ENCODE measurements at places on chromosomes 5 and 9. TPM values are rescaled to one million over a fixed set of nuclear protein-coding genes. Genes with fewer than 3 reads are reported as not detected.
A peak's percentile ranks its signal among the peaks of the same experiment; 100 is the strongest.

GRCh38 chr9:121596515-121596914 is 54.9 kb upstream of the DAB2IP start:
- no peaks in the 10 kb centered on the region for H3K36me3 ChIP-seq
- H3K27ac ChIP-seq, result no peak overlapping the region
- DNase-seq, result no peak
- H3K4me1 ChIP-seq, result peaks cover 34% of the 10 kb centered on the region
- H3K27me3 ChIP-seq, result no peaks in the 10 kb centered on the region
- no peak overlapping the region for H3K4me3 ChIP-seq

DAB2 gene
- 25.3 TPM for total RNA-seq

ZNF608 gene
- 10.3 TPM for total RNA-seq

- H3K27ac ChIP-seq, result peak overlapping the region; percentile 48
- no peaks in the 10 kb centered on the region for H3K27me3 ChIP-seq
- H3K4me3 ChIP-seq, result no peak overlapping the region
- DNase-seq, result no peak
- peaks cover 67% of the 10 kb centered on the region for H3K36me3 ChIP-seq
Observed at GRCh38 chr9:34086864-34087263, 38.2 kb upstream of the UBAP2 start.

DNA sequence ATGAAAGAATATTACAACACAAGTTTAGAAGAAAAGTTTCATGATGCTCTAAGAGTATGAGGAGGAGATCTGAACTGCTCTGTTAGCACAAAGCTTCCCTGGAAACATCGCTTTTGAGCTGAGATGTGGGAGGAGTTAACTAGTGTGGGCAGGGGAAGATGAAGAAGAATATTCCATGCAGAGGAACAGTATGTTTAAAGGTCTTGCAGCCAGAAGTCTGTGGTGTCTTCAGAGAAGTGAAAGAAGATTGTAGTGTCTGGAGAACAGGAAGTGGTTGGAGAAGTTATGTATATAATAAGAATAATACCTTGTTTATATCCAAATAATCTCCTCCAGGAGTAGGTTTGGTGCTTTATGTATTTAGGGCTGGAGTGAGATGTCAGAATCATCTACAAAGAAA is 406.7 kb downstream of the MAN2A1 start:
- no peaks in the 10 kb centered on the region for H3K36me3 ChIP-seq
- H3K27ac ChIP-seq, result no peak overlapping the region
- no peak overlapping the region for H3K4me3 ChIP-seq
- peaks cover 4% of the 10 kb centered on the region for H3K4me1 ChIP-seq
- peaks cover 5% of the 10 kb centered on the region for H3K27me3 ChIP-seq

Data from heart right ventricle (tissue), 16 donors.